ENCODE measurements at places on chromosomes 2 and 18. TPM values are rescaled to one million over a fixed set of nuclear protein-coding genes. Genes with fewer than 3 reads are reported as not detected.
A peak's percentile ranks its signal among the peaks of the same experiment; 100 is the strongest.

GRCh38 chr18:50649821-50650220 lies 89.9 kb downstream of the MAPK4 start:
- H3K4me3 ChIP-seq: no peak overlapping the region
- peak overlapping the region; percentile 18 for H3K27ac ChIP-seq
- no peaks in the 10 kb centered on the region for H3K27me3 ChIP-seq
- DNase-seq: peak; percentile 82

GRCh38 chr2:5215989-5216607 lies 476.1 kb upstream of the SOX11 start:
- H3K36me3 ChIP-seq: no peaks in the 10 kb centered on the region
- H3K27ac ChIP-seq: no peak overlapping the region
- H3K4me3 ChIP-seq: no peak overlapping the region
- H3K4me1 ChIP-seq: no peaks in the 10 kb centered on the region

DNA sequence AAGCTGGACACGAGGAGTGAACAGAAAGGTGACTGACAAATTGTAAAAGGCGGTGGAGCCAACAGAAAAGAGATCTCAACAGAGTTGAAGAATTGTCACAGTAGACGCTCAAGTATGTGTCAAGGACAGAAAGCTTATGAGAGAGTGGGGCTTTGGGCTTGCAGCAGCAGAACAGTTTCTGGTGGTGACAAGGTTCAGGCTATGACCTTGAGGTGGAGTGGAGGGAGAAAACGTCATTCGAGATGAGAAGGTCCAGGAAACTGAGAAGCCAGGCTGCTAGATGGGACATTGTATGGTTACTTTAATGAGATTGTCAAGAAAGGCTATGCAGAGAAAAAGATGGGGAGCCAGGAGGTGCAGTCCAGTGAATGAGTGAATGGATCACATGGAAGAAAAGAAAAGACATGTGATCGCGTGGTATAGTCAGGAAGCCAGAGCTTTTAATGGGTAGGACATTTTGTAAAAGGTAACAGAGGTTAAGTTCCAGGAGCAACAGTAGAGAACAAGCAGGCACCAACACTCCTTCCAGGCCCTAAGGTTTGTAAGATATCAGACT lies 91.1 kb upstream of the EPC2 start:
- DNase-seq: no peak
- no peaks in the 10 kb centered on the region for H3K36me3 ChIP-seq
- H3K4me3 ChIP-seq: peak overlapping the region; percentile 9

The CCDC141 gene
- total RNA-seq: 17.8 TPM

- no peak overlapping the region for H3K4me3 ChIP-seq
- no peaks in the 10 kb centered on the region for H3K36me3 ChIP-seq
Observed at GRCh38 chr2:3432067-3432466, 52.6 kb downstream of the TRAPPC12 start.

All from testis (tissue), 5 donors.